Inflammatory macrophage treated with lipopolysaccharide for 1 hour (primary cell): ENCODE measurements at places on chromosomes 5 and 9.

- peak; percentile 1 for DNase-seq
Measured at GRCh38 chr5:62134811-62135210, 171.2 kb upstream of the KIF2A start.

DNA sequence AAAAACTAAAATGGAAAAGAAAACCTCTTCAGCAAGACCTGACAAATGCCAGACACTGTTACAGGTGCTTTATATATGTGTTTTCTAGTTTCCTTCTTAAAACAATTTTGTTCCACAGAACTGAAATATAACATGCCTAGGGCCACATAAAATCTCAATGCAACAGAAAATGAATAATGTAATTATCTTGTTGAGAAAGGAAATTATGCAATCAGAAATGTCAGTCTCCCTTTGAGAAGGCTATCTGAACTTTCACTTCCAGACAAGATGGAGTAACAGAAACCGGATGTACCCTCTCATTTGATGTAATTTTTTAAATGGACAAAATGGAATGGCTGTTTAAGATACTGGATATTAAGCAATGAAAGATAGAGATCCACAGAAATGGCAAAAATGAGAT, 79.2 kb downstream of the AGTPBP1 start:
- peak; percentile 21 for DNase-seq

DNA sequence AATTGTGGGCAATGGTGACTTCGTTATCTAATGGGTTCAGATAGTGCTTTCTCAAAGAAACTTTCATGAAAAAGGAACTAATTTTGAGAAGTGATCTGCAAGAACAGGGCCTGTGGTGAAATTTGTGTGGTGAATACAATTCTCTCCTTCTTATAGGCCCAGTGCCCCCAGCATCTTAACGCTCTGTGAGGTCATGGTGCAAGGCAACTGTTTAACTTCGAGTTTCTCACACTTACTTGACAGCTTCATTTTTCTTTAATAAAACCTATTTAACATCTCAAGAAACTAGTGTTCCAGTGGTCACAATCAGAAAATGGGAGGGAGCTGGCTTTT, 69.2 kb downstream of the FAM114A2 start:
- DNase-seq = peak; percentile 7

GRCh38 chr5:172793577-172794488, 22.8 kb upstream of the DUSP1 start:
- DNase-seq = peak; percentile 96

GRCh38 chr5:57215629-57216195, 41.9 kb downstream of the GPBP1 start:
- peak; percentile 29 for DNase-seq

- DNase-seq = no peak
Measured at GRCh38 chr9:14119694-14120514, 194.0 kb downstream of the NFIB start.

DNA sequence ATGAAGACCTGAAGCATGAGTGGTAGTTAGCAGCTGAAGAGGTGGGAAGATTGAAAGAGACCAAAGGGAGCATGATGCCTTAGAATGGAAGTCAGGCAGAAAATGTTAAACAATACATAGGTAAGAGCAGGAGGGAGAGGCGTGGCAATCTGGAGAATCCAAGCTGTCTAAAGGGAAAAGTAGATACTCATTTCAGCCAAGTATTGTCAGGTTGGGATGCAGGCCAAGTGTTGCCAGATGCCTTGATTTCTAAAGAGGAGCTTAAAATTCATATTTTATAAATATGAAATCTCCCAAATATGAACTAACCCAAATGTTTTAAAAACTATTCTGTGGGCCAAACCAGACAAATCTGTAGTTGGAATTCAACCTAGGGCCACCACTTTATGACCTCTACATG, 4.2 kb downstream of the PAM start:
- DNase-seq = no peak

GRCh38 chr9:135879619-135880018, 27.7 kb downstream of the CAMSAP1 start:
- no peak for DNase-seq

GRCh38 chr9:130640681-130641080, 23.7 kb upstream of the PRDM12 start:
- no peak for DNase-seq

GRCh38 chr5:106113922-106114321, 1556.8 kb downstream of the EFNA5 start:
- DNase-seq = no peak

DNA sequence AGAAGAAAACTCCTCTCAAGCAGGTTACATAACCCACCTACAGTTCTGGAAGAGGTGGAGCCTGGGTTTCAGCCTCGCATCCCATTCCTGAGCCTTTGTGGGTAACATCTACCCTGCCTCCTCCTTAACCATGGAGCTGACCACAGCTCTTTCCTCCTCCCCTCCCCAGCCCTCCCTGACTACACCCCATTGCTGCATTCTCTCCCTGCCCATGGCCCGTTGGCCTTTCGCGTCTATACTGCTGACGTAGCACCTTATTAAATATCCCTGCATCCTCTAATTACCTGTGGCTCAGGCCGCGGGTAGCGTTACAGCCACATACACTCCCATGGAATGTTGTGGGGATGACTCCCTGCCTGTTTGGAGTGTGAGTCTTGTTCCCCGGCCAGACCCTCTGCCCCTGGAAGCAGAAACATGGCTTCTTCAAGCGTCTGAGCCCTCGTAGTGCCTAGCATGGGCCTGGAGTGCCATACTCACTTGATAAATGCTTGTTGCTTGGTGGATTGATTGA, 72.8 kb downstream of the WWC1 start:
- DNase-seq = no peak

DNA sequence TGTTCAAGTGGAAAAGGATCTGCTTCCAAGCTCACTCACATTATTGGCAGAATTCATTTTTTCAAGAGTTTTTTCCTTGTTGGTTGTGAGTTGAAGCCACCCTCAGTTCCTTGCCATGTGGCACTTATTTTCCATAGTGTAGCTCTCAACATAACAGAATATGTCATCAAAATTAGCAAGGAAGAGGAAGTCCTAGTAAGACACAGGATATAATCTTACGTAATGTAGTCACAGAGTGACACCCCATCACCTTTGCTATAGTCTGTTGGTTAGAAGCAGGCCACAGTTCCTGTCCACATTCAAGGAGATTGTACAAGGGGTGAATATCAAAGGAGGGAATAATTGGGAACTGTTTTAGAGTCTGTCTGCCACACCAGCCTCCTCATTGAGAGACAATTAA, 15.7 kb downstream of the IRGM start:
- DNase-seq = peak; percentile 39

DNA sequence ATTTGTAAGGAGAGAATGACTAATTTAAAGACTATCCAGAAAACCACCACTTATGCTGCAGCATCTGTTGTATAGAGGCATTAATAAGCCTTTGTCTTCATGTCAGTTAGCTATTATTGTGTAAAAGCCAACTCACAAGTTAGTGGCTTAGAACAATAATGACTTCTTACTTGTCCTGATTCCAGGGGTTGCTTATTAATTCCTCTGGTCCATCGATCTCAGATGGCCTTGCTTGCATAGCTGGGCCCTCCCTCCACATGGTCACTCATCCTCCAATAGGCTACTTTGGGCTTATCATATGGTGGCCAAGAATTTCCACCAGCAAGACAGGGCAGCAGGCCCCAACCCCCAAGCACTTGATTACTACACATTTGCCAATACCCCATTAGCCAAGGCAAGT, 44.5 kb upstream of the STK32A start:
- no peak for DNase-seq

GRCh38 chr5:133222979-133223378, 171.2 kb downstream of the HSPA4 start:
- no peak for DNase-seq

GRCh38 chr9:31372799-31373587, 1011.5 kb upstream of the ACO1 start:
- no peak for DNase-seq

DNA sequence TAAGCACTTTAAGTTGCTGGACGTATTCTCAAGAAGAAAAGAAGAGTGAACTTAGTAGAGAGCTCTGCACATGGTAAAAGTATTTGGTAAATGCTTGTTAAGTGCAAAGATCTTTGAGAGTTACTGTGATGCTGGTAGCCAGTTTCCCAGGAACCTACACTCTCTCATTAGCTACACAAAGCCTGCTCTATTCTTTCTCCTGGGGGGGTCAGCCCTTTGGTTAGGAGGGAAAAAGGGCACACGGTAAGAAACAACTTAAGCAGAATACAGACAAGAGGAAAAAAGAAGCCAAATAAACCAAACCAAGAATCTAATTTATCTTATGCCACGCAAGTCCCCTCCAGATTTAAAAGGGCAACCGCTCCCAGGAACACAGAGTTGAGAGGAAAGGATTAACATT, 1100.1 kb upstream of the CDH10 start:
- no peak for DNase-seq

GRCh38 chr9:111481885-111482636, 2.1 kb downstream of the ECPAS start:
- no peak for DNase-seq

GRCh38 chr5:81924442-81924841, 47.4 kb upstream of the ATG10 start:
- DNase-seq = no peak

GRCh38 chr9:124487260-124488182, 19.7 kb downstream of the NR5A1 start:
- DNase-seq = no peak

DNA sequence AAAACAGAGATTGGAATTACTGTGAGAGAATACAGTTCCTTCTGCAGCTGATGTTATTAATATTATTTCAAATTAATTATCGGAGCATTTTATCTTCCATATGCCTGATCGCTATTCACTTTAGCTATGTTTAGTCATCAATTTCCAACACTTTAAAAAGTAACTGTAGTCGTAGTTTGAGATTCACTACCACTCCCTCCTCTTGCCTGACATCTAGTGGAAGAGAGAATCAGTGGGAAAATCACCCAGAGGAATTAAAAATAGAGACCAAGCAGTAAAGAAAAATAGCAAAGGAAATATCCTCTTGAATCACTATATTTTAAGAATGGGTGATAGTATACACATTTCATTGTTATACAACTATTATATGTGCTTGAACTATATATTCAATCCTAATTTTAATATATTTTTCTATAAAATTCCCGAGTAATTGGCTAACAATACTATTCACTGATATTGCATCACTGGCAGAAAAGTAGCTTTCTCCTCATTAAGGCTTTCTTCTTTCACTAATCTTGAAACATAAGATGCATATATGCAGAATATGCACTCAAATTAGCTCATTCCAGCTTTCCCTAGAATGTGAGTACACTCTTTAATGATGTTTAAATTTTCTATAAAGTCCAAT, 708.7 kb downstream of the CDH9 start:
- DNase-seq = no peak

- no peak for DNase-seq
Measured at GRCh38 chr9:109387206-109387605, 66.3 kb upstream of the EPB41L4B start.

- DNase-seq = no peak
Measured at GRCh38 chr9:117622347-117622746, 81.9 kb upstream of the TLR4 start.

DNA sequence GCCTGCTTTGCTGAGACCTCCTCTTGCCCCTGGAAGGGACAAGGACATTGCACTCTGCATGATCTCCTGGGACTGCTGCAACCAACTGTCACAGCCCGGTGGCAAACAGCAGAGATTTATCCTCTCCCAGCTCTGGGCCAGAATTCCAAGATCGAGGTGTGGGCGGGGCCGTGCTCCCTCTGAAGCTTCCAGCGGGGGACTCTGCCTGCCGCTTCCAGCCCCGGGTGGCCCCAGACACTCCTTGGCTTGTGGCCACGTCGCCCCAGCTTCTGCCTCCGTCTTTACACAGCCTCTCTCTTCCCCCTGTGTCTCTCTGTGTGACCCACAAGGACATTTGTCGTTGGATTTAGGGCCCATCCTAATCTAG, 67.1 kb downstream of the COL5A1 start:
- no peak for DNase-seq

- no peak for DNase-seq
Measured at GRCh38 chr9:29830821-29831220, 2257.5 kb upstream of the C9orf72 start.

DNA sequence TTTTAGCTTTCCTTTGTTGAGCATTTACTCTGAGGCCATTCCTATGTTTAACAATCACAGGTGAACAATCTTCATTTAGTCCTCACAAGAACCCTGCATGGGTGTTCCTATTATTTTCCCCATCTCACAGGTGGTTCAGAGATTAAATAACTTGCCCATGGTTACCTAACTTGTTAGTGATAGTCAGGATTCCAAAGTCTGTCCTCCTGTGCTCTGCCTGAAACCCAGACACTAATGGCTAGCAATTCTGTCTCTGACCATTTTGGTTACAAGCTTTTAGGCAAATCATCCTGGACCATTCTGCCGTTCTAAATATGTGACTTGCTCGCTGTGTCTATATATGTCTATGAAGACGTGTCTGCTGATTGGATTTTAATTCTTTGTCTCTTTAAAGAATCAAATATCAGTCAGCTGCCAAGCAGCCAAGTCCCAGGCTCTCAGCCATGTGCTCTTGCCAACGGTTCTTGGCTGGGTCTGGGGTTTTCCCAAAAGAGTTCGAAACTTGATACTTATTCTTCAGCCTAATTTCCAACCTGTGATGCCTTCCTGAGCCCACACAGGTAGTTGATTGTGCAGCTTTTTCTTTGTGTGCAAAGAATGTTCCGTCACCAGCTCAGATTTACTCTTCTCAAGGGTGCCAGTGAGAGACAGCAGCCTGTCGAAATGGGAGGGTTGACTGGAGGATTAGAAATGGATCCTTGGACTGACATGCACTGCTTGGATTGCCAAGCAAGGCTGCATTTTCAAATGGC, 121.7 kb downstream of the NREP start:
- DNase-seq = no peak

DNA sequence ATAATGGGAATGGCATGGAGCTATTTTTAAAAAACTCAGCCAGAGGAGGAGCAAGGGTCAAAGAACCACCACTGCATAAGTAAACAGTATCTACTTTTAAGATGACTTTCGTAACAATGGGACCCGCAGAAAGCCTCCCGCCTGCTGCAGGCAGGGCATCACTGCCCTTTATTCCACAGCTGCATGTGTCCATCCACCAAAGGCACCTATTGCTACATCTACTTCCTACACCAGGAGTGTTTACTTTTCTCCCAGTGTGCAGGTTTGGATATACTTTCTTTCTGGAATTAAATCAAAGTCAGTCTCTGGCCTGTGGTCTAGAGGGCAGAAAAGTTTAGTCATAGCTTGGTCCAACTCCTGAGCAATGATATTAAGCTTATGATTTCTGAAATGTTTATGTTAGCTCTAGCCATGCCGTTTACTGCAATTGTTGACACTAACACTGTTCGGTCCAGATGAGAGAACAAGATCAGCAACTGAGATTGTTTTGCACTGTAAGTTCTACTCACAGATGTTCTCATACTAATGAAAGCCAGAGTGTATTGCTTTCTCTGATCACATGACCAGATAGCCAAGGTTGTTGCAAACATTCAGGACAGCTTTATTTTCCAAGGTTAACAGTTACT, 391.5 kb downstream of the FGF10 start:
- no peak for DNase-seq
